CD4-positive, alpha-beta T cell treated with Interleukin-6 for 4 hours (primary cell): ENCODE measurements at places on chromosomes 1 and 21.

- no peak for DNase-seq
These were observed at the start of gene NUP210L for GRCh38 chr1:154154534-154155191. TSS of gene NUP210L (minus strand) at chr1:154155073.

DNA sequence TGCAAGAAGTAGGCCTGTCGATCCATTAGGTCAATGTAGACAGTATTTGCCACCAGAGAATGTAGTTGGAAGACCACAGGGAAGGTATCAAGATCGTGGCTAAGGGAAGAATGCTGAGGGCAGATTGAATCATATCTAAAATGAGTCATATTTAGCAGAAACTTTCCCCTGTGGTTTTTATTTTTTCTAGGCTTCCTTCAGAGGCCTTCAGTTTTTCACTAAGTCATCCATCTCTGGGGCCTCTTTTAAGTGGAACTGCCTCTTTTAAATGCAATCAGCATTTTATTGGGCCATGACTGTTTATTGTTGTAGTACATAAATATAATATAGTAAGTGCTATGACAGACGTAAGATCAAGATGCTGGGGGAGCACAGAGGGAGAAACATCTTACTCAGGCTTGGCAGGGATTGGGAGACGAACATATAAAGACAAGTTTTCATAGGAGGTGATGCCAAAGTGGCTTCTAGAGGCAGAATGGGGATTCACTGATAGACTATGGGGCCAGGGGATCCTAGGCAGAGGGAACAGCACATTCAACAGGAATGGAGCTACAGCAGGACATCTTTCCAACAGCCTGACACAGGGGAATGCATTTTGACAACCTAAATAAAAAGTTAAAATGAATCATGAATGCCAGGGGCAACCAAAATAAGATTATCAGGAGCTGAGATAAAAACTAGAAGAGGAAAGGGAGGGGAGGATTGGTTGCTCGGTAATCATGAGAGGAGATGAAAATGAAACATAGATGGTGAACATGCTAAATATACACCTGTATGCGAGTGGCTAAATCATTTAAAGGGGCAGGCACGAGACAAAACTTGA lies 20.1 kb downstream of the UBE2U start:
- no peak for DNase-seq

DNA sequence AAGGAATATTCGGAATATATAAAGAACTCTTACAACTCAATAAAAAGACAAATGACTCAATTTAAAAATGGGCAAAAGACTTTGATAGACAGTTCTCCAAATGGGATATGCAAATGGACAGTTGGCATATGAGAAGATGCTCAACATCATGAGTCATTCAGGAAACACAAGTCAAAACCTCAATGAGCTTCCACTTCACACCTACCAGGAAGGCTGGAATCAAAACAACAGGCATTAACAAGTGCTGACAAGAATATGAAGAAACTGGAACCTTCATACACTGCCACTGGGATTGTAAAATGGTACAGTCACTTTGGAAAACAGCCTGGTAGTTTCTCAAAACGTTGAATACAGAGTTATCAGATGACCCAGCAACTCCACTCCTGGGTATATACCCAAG lies 17.2 kb downstream of the PGBD5 start:
- DNase-seq, result no peak

DNA sequence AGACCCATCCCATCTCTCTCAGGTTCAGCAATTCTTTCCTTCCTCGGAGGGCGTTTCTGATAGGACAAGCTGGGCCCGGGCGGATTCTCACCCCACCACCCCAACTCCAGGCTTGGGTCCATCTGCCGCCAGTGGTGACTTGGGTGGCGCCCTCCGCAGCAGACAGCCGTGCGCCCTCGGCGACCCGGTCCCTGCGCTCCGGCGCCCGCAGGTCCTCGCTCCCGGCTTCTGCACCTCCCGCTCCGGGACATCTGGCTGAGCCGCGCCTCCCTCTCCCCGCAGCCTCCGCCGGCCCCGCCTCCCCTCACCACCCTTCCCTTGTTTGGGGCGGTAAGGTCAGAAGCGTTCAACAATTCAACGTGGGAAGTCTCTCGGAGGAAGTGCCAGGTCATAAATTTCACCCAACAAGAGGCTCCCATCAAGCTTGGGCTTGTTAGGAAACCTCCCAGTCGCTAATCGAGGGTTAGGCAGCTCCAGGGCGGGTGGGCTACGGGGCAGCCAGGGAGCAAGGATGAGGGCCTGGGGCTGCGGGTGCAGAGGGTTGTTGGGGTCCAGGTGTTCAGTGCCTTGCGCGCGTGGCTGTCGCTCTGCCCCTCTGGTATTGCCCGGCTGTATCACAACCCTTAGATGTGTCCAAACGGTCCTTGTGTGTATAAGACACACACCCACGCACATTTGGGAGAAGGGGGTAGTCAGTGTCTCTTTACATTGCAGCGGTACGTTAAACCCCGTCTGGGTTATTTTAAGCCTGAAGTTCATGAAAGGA lies 39.8 kb downstream of the OLIG1 start:
- peak; percentile 51 for DNase-seq

DNA sequence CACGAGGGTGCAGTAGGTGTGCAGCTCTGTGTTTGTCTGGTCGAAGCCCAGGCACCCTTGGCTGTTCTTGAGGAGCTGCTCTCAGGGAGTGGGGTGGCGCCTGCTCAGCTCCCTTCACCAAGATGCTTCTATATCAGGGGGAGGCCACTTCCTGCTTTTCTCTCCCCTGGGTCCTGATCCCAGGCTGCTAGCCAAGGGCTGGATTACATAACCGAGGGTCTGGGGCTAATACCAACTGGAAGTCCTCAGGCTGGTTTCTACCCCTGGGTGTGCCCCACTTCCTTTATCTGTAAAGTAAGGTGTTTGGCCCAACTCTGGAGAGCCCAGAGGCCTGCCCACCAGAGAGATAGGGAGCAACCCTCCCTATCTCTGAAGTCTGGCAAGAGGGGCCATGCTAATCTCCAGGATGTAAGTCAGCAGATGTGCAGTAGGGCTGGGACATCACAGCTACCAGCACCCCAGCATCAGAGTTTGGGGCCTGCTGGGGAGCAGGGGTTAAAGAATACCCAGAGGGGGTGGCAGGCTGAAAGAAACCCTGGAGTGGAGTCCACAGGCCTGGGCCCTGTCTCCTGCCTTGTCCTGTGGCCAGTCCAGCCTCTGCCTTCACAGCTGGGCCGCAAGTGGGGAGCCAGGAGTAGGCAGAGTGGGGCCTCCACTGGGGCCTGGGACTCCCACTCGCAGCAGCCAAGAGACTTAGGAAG lies 2.1 kb downstream of the SELENBP1 start:
- no peak for DNase-seq

- no peak for DNase-seq
These were observed 68.8 kb upstream of the RBM34 start for GRCh38 chr1:235229868-235230267.

GRCh38 chr1:195981448-195982139 lies 626.6 kb downstream of the KCNT2 start:
- DNase-seq, result no peak

DNA sequence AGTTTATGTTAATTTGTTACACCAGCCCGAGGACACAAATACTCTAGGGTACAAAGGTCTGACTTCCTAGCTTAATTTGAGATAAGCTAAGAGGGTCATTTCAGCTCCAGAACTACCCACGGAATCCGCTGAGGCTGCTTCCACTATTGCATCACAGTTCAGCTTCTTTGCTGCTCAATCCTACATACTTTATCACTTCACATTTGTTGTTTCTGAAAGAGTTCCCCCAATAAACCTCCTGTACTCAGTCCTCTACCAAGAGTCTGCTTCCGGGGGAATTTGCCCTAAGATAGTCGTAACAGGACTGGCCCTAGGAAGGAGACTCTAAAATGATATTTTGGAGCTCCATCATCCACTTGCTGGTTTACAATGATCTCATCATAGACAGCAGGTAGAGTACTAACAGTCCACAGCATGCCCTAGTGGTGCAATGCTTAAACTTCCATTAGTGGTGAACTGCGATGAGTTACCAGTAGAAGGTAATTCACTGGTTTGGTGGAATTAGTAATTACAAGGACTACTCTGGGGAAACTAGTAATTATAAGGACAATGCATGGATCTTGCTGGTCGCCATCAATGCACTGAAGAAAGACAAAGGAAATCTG lies 229.3 kb downstream of the USH2A start:
- no peak for DNase-seq

DNA sequence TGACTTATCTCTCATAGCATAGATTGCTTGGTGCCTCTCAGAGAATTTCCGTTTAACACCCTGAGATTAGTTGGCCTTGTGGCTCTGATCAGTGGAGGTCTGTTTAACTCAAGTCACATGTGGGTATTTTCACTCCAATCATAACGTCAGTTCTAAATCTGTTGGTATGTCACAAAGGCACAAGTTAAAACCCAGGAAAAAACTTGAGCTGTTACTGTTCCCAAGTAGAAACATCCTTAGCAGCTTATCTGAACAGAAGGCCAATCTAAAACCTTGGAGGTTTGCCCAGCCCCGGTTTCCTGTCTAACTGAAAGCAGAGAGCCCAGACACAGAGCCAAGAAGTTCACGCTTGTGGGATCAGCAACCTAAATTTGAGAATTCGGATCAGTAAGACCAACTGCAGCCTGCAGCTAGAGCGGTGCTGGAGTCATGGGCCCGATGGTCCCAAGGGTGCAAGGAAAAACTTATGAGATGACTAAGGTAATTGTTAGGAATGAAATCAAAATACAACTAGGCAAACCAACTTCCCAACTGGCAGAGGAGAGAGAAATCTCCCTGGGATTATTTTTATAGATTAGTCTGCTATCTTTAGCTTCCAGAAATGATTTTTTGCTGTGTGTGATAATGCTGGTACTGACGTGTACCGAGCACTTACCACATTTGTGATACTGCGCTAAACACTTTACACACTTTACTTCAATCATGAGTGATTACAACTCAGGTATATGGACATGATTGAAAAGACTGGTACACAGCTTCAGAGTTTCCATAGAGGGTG lies 90.2 kb upstream of the C1orf21 start:
- no peak for DNase-seq

- DNase-seq, result no peak
These were observed 57.6 kb downstream of the AKT3 start for GRCh38 chr1:243792401-243792800.

DNA sequence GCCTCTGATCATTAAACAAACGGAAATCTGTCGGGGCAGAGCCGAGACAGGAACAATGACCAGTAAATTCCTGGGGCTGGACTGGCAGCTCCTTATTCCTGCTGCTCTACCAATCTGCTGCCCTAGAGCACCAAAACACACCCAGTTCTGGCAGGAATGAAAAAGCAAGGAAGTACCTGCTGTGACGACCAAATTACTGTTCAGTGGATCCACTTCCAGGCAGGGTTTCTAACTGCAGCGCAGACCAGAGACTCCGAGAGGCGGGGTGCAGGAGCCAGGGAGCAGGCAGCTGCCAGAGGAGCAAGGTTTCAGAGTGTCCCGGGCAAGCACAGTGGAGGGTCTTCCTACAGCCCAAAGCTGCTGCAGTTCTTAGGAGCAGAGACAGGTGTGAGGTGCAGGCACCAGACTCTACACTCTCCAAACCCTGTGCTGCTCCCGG lies 32.4 kb downstream of the KANK4 start:
- no peak for DNase-seq

DNA sequence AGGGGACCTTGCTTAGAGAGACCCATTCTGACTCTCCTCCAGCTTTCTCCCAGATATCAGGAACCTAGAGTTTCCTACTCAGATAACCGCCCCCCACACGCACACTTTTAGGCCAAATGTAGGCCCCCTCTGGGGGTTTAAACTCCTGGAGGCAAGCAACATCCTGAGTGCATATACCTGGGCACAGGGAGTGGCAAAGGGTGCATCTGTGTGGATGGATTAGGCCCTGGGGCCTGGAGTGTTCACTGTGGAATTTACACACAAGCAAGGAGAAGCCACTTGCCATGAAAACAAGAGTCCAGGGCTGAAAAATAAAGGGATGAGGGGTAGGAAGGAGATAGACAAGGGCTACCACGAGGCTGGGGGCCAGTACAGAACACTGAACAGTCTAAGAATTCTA lies 343.1 kb downstream of the NTNG1 start:
- DNase-seq, result no peak

- no peak for DNase-seq
These were observed 39.6 kb upstream of the SOX13 start for GRCh38 chr1:204033306-204033705.

GRCh38 chr1:110686188-110686587 lies 11.4 kb upstream of the KCNA3 start:
- DNase-seq, result peak; percentile 62

DNA sequence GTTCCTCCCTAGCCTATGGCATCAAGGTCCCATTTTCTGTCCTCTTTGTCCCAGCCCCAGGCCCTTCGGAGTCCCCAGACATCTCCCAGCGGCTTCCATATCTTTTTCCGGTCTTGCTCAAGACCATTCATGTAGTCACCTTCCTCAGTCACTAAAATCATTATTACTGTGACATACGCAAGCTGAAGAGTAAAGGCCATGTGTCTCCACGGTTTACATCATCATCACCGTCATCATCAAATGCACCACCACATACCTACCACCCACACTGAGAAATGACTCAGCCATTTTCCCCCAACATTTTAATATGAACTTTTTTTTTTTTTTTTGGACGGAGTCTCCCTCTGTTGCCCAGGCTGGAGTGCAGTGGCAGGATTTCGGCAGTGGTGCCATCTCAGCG lies 43.4 kb downstream of the FHAD1 start:
- no peak for DNase-seq

DNA sequence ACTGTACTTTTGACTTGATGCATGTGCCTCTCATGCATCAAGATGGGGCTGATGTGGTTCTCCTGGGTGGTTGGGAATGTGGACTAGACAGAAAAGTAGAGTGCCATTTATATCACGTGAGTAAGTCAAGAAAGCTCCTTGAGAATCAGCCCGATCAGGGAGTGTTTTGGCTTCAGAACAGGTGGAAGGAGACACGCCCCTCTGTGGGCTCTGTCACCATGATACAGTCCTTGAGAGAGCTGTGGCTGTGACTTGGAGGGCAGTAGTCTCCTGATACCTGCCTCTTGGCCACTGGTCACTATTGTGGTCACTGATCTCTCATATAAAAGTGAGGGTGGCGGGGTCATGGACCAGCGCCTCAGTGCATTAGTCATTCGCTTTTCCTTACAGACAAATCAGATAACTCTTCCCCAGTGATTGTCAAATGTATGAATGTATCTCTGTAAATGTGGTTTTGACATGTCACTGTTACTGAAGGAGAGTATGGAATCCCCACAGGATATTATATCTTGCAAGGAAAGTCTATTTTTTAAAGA lies 8.9 kb upstream of the C4BPB start:
- no peak for DNase-seq

- no peak for DNase-seq
These were observed 25.0 kb upstream of the CCDC27 start for GRCh38 chr1:3727042-3727824.

GRCh38 chr21:43912500-43912899 lies 47.5 kb downstream of the AGPAT3 start:
- no peak for DNase-seq

DNA sequence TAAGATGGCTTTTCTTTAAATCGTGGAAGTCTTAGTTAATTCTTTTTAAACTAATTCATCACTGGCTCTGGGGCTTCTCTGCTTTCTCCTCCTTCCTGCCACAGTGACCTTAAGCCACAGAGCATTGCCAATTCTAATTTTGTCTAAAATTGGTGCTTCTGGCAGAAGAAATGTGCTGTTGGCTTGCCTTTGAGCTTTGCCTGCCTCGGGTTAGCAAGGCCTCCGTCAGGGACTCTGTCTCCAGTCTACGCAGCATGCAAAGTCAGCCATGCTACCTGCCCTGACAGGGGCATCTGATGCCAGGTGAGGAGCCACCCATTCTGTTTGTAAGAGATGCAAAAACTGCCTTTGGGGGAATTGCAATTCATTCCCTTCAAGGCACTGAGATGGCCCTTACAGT lies 25.2 kb downstream of the CLDN14 start:
- DNase-seq, result no peak

- DNase-seq, result no peak
These were observed 27.2 kb downstream of the OVAAL start for GRCh38 chr1:180585994-180586359.
